ENCODE measurements at places on chromosomes 1 and 21. TPM values are rescaled to one million over a fixed set of nuclear protein-coding genes. Genes with fewer than 3 reads are reported as not detected.

Gene AXDND1
- total RNA-seq, result not detected

Gene KRTAP19-1
- not detected for total RNA-seq

Gene SH2D1B
- 1.1 TPM for total RNA-seq

Gene TRIM58
- total RNA-seq, result 5.7 TPM

Gene TNNT2
- total RNA-seq, result 10.0 TPM

Gene OBSCN
- total RNA-seq, result 28.7 TPM

Gene ABCG1
- total RNA-seq, result 67.3 TPM

Gene CASQ1
- not detected for total RNA-seq

Gene CD1B
- 0.26 TPM for total RNA-seq

Gene ARHGAP30
- 69.9 TPM for total RNA-seq

Gene RCOR3
- total RNA-seq, result 35.2 TPM

Gene MXRA8
- 37.4 TPM for total RNA-seq

Gene ZNF593OS
- not detected for total RNA-seq

Gene CYP2J2
- total RNA-seq, result 2.1 TPM

DNA sequence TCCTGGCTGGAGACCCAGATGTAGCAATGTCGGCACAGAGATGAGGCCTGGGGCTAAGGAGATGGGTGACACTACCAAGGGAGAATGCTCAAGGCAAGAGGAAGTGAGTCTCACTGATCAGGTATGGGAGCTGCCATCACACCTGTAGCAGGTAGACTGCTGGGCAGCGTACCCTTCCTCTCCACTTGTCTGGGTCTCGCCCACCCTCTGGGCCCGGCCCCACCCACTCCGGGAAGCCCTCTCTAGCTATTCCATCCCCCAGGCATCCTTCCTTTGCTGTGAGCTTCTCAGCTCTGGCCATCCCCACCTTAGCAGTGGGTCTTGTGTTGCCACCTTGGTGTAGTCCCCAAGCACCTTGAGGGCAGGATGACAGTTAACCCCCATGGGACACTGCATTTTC lies 87.7 kb upstream of the EDN2 start:
- no peak for DNase-seq

DNA sequence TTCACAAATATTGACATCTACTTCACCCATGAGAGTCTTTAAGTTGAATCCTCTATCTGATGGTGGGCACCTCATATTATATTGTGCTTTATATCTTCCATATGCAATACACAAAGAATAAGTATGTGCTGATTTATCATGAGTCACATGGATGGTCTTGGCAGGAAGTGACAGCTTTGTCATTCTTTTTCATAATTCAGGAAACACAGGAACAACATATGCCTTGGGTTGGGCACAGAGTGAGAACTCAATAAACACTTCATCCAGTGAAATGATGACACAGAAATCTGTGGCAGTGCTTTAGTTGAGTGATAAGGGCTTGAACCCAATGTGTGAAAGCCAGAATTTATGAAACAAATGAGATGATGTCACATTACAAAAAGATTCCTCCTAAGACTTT lies 41.2 kb downstream of the GADD45A start:
- DNase-seq, result no peak

- DNase-seq, result no peak
Observed at GRCh38 chr21:38859852-38860251, 54.1 kb downstream of the ETS2 start.

DNA sequence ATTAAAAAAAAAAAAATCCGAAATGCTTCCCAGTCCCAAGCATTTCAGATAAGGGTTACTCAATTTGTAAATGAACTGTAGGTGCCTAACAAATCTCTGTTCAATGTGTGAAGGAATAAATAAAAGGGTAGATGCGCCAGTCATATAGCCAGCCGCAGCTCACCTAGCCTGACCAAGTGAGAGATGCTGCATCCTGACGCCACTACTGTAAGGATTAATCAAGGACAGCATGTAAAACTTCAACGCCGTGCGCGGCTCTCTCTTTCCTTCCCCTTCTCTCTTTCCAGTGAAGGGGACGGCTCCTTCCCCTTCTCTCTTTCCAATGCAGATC lies 441 bp downstream of the PPT1 start:
- no peak for DNase-seq

DNA sequence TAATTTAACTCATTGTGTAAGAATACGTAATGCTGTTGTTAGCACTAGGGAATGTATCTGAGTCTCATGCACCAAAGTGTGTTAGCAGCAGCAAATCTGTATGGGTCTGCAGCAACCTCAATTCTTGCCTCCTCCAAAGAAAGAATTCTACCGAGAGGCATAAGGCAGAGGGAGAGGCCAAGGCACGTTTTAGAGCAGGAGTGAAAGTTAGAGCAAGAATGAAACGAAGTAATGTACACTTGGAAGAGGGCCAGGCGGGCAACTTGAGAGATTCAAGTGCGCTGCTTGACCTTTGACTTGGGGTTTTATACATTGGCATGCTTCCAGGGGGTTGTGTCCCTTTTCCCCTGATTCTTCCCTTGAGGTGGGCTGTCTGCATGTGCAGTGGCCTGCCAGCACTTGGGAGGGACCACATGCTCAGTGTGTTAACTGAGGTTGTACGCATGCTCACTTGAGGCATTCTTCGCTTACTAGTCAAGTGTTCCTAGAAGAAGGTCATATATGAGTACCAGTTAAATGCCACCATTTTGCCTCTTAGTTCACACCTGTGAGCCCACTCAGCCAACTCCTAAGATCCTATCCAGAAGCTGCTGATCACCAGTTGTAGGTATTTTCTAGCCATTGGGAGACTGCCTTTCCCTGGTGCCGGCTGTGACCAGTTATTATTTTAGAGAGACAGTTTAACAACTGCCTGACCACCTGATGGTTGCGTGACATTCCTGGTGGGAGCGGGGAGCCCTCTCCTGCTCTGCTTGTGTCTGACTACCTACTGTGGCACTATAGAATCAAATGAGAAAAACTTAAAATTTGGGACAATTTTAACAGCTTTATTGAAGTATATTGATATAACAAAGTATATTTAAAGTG lies 2.7 kb upstream of the CNN3 start:
- DNase-seq, result no peak

- no peak for DNase-seq
Observed at GRCh38 chr1:117271959-117272358, 61.2 kb upstream of the VTCN1 start.

DNA sequence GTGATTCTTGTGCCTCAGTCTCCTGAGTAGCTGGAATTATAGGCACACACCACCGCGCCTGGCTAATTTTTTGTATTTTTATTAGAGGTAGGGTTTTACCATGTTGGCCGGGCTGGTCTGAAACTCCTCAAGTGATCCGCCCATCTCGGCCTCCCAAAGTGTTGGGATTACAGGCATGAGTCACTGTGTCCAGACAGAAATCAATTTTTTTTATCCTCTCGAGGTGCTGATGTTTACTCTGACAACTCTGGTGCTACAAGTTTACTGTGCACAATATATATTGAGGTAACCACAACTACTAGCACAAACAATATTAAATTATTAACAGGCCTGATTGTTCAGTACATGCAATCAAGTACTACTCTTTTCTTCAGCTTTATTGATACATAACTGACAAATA lies 39.7 kb downstream of the F13B start:
- no peak for DNase-seq

- DNase-seq, result no peak
Observed at GRCh38 chr1:117068580-117068979, 8.5 kb downstream of the TTF2 start.

DNA sequence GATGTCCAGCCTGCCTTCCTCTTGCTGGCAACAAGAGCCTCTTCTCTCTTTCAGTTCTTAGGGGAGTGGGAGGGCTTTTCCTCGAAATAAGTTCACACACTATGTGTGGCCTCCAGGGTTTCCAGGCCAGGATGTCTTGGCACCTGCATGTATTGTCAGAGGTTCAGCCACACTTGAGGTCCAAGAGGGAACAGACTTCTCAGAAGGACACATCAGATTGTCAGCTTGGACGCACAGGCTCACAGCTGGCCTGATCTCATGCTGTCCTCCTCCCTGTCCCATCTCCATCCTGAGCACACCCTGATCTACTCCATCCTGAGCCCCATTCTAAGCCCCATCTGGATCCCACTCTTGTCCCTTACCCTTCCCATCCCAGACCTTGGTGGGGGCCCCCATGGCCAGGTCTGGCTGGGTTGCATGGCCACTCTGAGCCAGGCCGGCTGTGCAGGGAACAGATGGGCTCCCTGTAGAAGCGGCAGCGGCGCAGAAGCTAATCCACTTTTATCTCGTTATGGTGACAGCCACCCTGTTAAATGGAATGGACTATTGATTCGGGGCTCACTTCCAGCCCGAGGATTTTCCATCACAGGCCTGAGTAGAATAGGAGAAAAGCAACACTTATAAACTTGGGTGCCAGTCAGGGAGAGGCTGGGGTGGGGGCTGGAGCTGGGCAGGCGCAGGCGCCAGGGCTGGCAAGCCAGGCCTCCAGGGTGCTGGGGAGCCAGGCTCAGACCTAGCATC lies 85.1 kb upstream of the CSF3R start:
- DNase-seq, result no peak

- no peak for DNase-seq
Observed at GRCh38 chr1:47772281-47772680, 224.9 kb downstream of the TRABD2B start.

GRCh38 chr1:22332795-22333499 lies 118.7 kb upstream of the ZBTB40 start:
- no peak for DNase-seq

GRCh38 chr1:201153474-201154388 lies 543 bp downstream of the TMEM9 start:
- DNase-seq, result peak; percentile 30

DNA sequence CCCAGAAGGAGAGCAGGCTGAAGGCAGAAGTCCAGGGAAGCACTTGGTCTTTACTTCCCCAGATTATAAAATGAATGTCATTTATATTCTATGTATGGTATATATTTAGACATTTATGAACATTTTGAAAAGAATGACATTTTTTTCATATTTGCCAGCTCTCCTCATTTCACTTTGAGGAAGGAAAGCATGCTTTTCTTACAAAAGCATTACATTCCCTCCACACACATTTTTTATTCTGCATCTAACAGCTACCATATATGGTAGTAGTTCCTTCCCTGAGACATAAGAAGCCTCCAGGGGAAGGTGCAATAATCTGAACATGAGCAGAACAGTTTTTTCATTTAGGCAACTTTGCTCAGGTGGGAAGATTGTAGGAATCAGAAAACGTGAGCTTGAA lies 94.0 kb downstream of the LRRC7 start:
- no peak for DNase-seq

GRCh38 chr1:214541693-214542092 lies 9.7 kb downstream of the PTPN14 start:
- DNase-seq, result no peak

GRCh38 chr1:114108751-114109255 lies 44.9 kb downstream of the SYT6 start:
- DNase-seq, result no peak

GRCh38 chr21:33051925-33052324 lies 18.0 kb upstream of the OLIG1 start:
- DNase-seq, result no peak

GRCh38 chr1:109573785-109574184 lies 25.4 kb downstream of the GNAI3 start:
- DNase-seq, result no peak

- peak; percentile 65 for DNase-seq
Observed at GRCh38 chr1:209937996-209938959, at the start of gene SYT14. TSS of gene SYT14 (plus strand) at chr1:209938217. CDS start at chr1:209938265, 48 bp downstream.

DNA sequence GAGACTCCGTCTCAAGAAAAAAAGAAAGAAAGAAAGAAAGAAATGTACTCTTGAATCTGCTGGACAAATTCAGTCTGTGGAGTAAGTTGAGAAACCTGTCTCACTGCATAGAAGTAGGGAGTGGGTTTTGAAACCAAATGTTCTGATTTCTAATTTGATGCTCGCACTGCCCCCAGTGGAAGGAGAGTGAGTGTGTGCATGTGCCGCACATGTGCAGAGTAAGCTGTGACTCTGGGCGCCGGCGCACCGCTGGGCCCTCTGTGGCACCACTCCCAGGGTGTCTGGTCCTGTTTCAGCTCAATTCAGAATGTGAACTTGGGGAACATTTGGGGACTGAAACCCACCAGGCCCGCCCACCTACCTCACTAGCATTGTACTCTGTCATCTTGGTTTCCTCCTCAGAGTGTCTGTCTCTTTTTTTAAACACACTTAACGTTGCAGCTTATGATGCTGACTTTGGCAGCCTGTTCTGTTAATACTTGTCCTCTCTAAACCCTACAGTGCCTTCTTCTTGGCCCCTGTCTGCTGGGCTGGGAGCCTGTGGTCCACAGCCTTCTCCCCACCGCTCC lies 104.6 kb downstream of the CACNA1E start:
- peak; percentile 77 for DNase-seq

- DNase-seq, result no peak
Observed at GRCh38 chr1:40174788-40175187, 13.6 kb downstream of the RLF start.

GRCh38 chr1:151047925-151048644 lies 534 bp downstream of the C1orf56 start:
- peak; percentile 86 for DNase-seq

DNA sequence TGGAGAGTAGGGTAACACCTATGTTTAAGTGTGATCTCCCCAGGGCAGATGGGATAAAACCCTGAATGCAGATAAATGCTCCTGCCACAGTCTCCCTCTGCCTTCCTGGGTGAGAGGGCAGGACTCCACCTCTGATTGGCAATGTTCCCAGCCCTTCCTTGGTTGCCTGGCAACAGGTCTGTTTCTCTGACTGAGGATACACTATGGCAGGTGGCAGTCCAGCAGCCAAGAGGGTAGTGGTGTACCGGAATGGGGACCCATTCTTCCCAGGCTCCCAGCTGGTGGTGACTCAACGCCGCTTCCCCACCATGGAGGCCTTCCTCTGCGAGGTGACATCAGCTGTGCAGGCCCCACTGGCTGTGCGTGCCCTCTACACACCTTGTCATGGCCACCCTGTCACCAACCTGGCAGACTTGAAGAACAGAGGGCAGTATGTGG lies at the start of gene DCDC2B:
Gene DCDC2B (plus strand): TSS at position 199 of the 438 bp plus-strand sequence. CDS start 5 bp downstream, at position 204.
- no peak for DNase-seq

GRCh38 chr1:91851130-91852010 lies 34.6 kb downstream of the TGFBR3 start:
- DNase-seq, result peak; percentile 22

- DNase-seq, result no peak
Observed at GRCh38 chr1:76073481-76073880, 1.1 kb upstream of the ST6GALNAC3 start.

DNA sequence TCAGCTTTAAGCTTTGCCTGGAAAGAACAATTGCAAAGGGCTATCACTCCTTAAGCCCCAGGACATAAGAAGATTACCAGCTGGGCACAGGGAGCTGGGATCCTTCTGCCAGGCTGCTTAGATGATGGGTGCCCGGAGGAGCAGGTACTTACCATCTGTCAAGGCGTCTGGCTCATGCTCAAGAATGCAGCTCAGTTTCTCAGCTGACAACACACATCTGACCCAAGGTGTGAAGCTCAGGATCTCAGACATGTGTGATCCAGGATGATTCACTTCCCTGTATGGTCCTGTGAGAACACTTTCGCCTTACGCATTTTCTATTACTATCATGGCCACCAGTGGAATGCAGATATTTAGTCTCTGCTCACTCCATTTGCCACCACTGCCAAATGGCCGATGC lies 14.7 kb upstream of the DISC1 start:
- DNase-seq, result no peak

DNA sequence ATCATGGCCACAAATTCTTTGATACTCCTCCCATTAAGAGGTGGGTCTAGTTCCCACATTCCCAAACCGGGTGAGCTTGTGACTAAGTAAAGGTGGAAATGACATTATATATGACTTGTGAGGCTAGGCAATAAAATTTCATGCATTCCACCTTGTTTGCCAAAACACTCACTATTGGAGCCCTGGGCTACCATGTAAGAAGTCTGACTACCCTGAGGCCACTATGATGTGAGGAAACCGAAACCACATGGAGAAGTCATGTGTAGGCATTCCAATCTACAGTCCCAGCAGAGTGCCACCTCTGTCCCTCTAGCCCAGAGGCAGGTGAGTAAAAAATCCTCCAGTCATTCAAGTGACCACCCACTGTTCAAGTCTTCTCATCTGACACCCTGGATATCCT lies 17.9 kb upstream of the SMG7 start:
- DNase-seq, result no peak

All from upper lobe of left lung (tissue), 6 donors.